HFFc6 (cell line): ENCODE measurements at places on chromosomes 16 and 17. TPM values are rescaled to one million over a fixed set of nuclear protein-coding genes. Genes with fewer than 3 reads are reported as not detected.

DNA sequence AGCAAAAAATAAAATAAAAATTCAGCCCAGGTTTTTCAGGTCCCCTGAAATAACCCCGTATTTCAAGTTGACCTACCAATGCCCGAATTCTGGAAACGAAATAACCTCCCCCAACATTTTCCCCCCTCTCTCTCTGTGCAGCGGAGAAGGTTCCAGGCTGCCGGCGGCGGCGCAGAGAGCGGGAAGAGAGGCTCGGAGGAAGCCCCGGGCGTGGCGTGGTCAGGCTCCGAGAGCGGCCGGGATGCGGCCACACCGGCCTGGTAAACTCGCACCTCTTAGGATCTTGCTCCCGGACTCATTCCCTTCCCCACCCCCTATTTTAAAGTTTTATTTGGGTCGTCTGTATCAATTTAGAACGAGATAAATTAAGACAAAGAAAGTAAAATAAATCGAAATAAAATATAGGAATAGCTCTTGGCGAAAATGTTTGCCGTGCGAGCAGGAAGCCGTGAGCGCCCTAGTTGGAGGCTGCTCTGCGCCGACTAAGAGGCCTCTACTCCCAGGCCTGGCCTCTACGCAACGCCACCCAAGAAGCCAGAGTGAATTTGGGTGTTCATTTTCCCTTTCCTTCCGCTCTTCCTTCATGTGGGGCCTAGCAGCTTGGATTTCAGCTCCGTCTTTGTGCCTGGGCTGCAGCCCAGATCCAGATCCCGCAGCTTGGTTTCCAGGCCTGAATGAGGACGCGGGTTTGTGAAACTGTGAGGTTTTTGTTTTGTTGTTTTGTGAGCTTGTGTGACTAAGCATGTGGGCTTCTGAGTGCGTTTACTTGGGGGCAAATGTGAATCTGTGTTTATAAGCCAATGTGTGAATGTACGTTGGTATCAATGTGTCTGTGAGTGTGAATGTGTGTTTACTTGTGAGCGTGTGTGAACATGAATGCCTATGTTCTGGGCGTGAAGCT is 1.5 kb upstream of the HOXB6 start:
- H3K4me1 ChIP-seq: peaks cover 15% of the 10 kb centered on the region; the same call in 1 of the 2 replicates
- H3K27ac ChIP-seq: no peak overlapping the region
- no peak overlapping the region for H3K4me3 ChIP-seq
- H3K27me3 ChIP-seq: peaks cover 90% of the 10 kb centered on the region

The SCN4A gene
- not detected in 3 replicates for total RNA-seq

The TMEM219 gene
- total RNA-seq: 102 to 125 TPM (median 122 TPM) in 3 replicates

The EVPL gene
- total RNA-seq: not detected in 3 replicates

- H3K4me3 ChIP-seq: no peak overlapping the region
- H3K36me3 ChIP-seq: peaks cover 24% of the 10 kb centered on the region
- 0 out of 2 replicates have a peak overlapping the region, but pooled peaks have one; percentile 64 for H3K27ac ChIP-seq
- peaks cover 15% of the 10 kb centered on the region; the same call in 1 of the 2 replicates for H3K4me1 ChIP-seq
- DNase-seq: no peak
Observed at GRCh38 chr16:88013091-88013609, 61.9 kb downstream of the BANP start.

The KRTAP3-1 gene
- total RNA-seq: 2.9 to 7.4 TPM (median 7.0 TPM) in 3 replicates

The GPS2 gene
- 38.1 to 41.0 TPM (median 38.4 TPM) in 3 replicates for total RNA-seq

- no peak overlapping the region for H3K27ac ChIP-seq
- H3K27me3 ChIP-seq: peaks cover 3% of the 10 kb centered on the region; the same call in 1 of the 2 replicates
- H3K4me3 ChIP-seq: no peak overlapping the region
- peaks cover 8% of the 10 kb centered on the region for H3K4me1 ChIP-seq
Observed at GRCh38 chr16:12256921-12257320, 280.4 kb downstream of the SNX29 start.

GRCh38 chr16:14502256-14502875 is 127.7 kb downstream of the PARN start:
- peaks cover 78% of the 10 kb centered on the region for H3K4me1 ChIP-seq
- H3K4me3 ChIP-seq: peak overlapping the region; percentile 73; the same call in 1 of the 2 replicates
- peak overlapping the region; percentile 96 for H3K27ac ChIP-seq
- DNase-seq: no peak
- H3K36me3 ChIP-seq: no peaks in the 10 kb centered on the region
- H3K27me3 ChIP-seq: no peaks in the 10 kb centered on the region

- no peaks in the 10 kb centered on the region; the same call in 1 of the 2 replicates for H3K27me3 ChIP-seq
- peaks cover 32% of the 10 kb centered on the region for H3K4me1 ChIP-seq
- no peak overlapping the region for H3K4me3 ChIP-seq
- H3K36me3 ChIP-seq: peaks cover 48% of the 10 kb centered on the region
Observed at GRCh38 chr16:12794486-12795387, 8.9 kb downstream of the CPPED1 start.

The PDE6G gene
- 0.36 to 0.76 TPM (median 0.75 TPM) in 3 replicates for total RNA-seq

- no peak for DNase-seq
- peak overlapping the region; percentile 81 for H3K27ac ChIP-seq
- H3K4me3 ChIP-seq: peak overlapping the region; percentile 90
- H3K4me1 ChIP-seq: peaks cover 36% of the 10 kb centered on the region
Observed at GRCh38 chr16:30054451-30054850, 11.1 kb upstream of the ALDOA start.

DNA sequence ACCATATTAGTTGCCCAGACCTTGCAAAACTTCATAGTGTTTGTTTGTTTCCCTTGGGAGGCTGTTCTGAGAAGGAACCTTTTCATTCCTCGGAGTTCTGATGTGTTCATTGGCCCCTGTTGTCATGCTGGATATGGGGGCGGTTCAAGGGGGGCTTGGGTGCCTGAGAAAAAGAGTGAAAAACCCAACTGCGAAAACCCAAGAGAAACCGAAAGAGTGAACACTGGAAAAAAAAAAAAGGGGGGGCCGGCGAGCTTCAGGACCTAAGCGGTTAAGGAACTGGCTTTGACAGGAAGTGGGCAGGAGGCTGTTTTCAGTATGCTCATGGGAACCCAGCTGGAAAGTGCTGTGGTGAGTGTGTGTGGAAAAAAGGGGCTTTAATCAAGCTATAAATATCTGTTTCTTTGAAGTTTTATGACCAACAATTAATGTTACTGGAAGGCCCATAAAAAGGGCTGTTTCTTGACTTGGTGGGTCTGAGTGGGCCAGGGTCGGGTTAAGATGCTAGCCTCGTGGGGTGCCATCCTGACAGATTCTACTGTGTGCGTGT is 510.7 kb downstream of the MAF start:
- H3K27ac ChIP-seq: no peak overlapping the region
- peaks cover 5% of the 10 kb centered on the region for H3K36me3 ChIP-seq
- H3K27me3 ChIP-seq: peaks cover 1% of the 10 kb centered on the region; the same call in 1 of the 2 replicates
- H3K4me3 ChIP-seq: no peak overlapping the region
- DNase-seq: no peak

The CYGB gene
- 0.34 TPM in 1 of 2 replicates, not detected in the other for total RNA-seq

The SEPTIN12 gene
- total RNA-seq: not detected in 3 replicates

DNA sequence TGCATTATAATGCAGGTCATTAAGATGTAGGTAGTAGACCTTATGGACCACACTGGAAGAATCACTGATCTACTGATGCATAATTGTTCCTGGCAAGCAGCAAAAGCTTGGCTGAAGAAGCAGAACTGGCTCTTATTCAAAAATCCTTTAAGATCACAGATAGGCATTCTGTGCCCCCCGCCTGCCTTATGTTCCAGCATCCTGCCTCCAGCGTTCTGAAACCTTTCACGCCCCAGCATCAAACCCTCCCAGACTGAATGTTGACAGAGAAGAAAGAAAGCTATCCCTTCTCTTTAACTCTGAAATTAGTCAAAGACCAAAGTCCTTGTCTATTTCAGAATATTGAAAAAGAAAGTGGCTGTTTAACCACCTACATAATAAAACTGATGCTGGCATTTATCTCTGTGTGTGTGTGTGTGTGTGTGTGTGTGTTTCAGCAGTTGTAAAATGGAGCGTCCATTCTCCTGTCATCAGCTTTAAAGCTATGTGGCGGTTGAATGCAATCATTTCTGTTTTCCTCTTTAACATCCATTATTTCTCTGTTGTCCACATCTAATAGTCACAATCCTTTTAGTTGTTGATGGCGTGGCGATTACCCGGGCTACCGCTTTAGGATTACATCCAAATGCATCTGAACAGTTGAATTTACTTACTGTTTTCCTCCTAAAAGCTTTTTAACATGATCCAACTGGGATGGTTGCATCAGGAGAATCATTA is 350.4 kb downstream of the HS3ST4 start:
- no peaks in the 10 kb centered on the region for H3K4me1 ChIP-seq
- no peak for DNase-seq
- no peak overlapping the region for H3K27ac ChIP-seq

DNA sequence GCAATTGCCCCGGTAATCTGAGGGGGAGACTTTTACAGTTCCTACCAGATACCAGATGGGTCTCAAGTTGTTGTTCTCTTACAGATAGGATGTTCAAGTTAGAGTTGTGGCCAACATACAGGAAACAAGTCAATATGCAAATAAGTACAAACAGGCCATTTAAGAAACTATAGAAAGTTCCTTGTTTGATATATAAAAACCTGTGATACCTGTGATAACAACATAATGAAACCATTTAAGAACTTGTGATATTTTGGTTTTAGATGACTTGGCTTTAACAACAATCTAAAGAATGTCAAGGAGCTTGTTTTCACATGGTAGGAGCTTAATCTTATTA is 16.8 kb downstream of the CDR2 start:
- H3K27ac ChIP-seq: no peak overlapping the region
- no peak overlapping the region for H3K4me3 ChIP-seq
- DNase-seq: no peak
- peaks cover 31% of the 10 kb centered on the region for H3K36me3 ChIP-seq
- no peaks in the 10 kb centered on the region for H3K27me3 ChIP-seq
- peaks cover 66% of the 10 kb centered on the region for H3K4me1 ChIP-seq
